ENCODE measurements at places on chromosomes 1 and 21. TPM values are rescaled to one million over a fixed set of nuclear protein-coding genes. Genes with fewer than 3 reads are reported as not detected.

The FAM3B gene
- polyA plus RNA-seq: 18.9 TPM

The TTLL7 gene
- 5.4 TPM for polyA plus RNA-seq

The LCE3E gene
- polyA plus RNA-seq: not detected

The OTUD3 gene
- polyA plus RNA-seq: 16.8 TPM

All from right renal cortex interstitium (tissue), 3 donors.